NCI-H524 (cell line): ENCODE measurements at places on chromosomes 2 and 18.
A peak's percentile ranks its signal among the peaks of the same experiment; 100 is the strongest.

GRCh38 chr2:200077210-200077650 lies 121.8 kb downstream of the MAIP1 start:
- no peak for DNase-seq

DNA sequence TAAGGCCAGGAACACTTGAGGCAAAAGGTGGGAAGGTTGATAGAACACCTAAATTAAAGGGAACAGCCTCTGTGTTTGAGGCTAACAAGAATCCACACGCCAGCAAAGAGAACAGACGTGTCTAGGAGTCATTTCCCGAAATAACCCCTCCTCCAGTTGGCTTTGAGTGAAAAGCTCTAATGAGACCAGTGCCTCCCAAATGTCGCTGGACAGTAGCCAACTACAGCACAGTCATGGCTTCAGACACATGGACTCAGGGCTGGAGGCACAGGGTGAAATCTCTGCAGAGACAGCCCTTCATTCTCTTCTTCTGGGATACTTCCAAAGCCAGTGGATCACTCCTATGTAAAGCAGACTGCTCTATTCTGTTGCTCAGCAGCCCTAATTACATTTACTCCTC lies 49.6 kb downstream of the SOWAHC start:
- peak; percentile 92 for DNase-seq

DNA sequence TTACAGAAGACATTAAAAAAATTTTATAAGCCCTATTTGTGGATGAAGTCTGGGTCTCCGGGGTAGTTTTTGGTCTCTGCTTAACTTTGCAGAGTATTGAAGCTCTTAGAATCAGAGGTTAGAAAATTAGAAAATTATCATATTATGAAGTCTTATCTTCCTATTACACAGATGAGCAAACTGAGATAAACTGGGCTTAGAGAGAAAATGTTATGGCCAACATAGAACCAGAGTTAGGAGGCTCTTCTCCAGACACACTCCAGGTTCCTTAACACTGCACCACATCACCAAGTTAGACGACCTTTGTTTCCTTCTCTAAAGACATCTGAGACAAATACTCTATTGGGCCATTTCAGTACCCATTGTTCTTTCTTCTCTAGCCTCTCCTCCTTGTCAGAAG lies 36.7 kb upstream of the NEB start:
- no peak for DNase-seq

- DNase-seq: no peak
Measured at GRCh38 chr2:55912926-55913325, 10.7 kb downstream of the EFEMP1 start.

GRCh38 chr2:69547984-69548715 lies 95.4 kb downstream of the AAK1 start:
- DNase-seq: no peak

GRCh38 chr18:23165271-23166068 lies 30.2 kb downstream of the CABLES1 start:
- DNase-seq: no peak

DNA sequence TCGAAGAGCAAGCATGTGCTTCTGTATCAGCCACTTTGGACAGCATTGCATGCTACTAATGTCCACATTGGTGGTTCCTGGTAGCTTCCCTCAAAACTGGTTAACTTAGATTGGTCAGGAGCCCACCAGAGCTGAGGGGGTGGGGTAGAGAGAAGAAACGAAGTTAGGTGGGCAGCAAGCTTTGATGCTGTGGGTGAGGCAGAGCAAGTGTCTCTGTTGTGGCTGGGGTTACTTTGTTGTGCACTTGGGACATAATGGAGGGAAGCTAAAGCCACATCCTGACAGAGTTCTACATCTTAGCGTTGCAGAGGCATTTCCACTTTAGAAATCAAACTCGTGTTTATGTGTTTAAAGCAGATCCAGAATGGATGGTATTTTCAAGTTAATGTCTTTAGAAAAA lies 82.7 kb downstream of the FAM168B start:
- no peak for DNase-seq

DNA sequence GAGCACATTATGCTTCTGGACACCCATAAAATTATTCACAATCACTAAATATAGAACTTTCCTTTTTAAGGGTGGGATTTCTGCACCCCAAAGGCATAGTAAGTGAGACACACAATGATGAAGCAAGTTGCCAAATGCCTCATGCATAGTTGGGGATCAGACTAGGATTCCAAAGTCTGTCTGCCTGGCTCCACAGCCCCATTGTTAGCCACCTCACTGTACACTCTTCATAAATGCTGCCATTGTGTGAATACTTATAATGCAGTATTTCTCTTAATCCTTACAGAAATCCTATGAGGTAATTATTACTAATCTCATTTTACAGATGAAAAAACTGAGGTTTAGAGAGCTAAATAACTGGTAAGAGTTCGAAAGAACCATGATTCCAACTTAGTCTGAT lies 738.6 kb downstream of the ERBB4 start:
- DNase-seq: no peak

GRCh38 chr18:377088-377487 lies 109.2 kb upstream of the THOC1 start:
- DNase-seq: no peak

GRCh38 chr2:84830095-84830494 lies 50.8 kb downstream of the TRABD2A start:
- DNase-seq: no peak

- DNase-seq: no peak
Measured at GRCh38 chr2:46003903-46004473, 293.2 kb upstream of the EPAS1 start.

DNA sequence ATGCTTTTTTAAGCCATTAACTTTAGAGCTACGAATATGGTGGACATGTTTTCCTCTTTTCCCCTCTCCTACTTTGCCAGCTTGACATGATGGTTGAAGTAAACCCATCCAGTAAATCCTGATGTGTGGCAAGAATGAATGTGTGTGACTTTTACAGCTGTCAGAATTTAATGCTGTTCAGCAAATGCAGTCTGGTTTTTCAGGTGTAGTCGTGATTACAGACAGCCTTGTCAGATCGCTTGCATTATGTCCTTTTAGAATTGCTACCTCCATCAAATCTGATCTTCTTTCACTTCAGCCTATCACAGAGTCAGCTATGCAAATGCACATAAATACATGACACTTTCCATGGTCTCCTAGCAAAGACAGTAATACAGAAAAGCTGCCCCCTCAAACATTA lies 278.5 kb downstream of the FBXO15 start:
- DNase-seq: no peak

DNA sequence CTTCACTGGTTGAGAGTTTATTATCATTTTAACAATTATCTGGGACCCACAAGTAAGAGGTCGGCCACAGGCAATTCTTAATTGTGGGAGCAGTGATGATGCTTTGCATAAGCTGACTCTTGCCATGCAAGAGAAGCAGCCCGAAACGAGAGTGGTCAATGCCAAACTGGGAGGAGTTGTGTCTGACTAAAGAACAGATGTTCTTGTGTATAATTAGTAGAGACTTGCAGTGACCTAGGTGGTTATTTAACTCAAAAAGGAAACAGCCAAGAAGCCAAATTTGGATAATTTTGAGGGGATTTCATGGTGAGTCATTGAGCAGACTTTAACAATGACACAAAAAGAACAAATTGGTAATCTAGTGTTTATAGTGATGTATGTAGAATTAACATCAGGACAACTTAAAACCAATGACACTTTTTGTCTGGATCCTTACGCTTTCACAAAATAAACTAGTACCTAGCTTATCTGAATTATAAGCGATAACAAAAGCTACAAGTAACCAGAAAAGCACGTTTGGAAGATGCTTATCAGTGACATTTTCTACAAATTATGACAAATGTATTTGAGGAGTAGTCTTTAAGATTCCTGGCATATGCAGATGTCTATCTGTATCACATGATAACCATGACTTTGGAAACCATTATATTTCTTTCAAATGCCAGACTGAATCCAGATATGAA lies 184.7 kb upstream of the DLGAP1 start:
- DNase-seq: peak; percentile 44

DNA sequence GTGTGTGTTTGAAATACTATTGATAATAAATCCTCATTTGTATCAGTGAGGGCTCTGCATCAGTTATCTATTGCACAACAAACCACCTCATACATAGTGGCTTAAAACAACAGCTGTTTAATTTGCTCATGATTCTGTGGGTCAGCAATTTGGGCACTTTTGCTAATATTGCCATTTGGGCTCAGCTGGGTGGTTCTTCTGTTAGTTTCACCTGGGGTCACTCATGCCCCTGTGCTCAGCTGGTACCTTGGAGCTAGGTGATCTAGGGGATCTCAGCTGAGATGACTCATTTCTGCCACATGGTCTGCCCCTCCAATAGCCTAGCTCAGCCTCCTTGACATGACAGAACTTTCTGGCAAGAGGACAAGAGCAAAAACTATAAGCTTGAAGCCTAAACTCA lies 126.3 kb downstream of the LYPD6B start:
- DNase-seq: no peak

GRCh38 chr2:226746196-226746800 lies 53.3 kb downstream of the IRS1 start:
- no peak for DNase-seq

- no peak for DNase-seq
Measured at GRCh38 chr2:121103960-121104359, 181.0 kb downstream of the TFCP2L1 start.

DNA sequence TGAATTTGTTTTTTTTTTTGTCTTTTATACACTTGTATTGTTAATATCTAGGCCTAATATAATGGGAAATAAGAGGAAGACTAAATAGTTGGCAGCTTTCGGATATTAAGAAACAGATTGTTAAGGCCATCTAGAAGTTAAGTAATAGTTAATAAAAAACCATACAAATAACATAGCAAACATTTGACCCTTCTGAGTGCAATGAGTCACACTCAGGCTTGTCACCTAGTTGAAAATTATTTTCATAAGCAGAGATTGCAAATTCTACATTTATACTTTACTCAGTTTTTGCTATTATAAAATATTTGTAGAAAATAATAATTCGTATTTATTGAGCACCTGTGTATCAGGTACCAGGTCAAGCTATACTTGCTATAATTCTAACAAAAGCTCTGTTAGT lies 2.4 kb downstream of the NUP35 start:
- DNase-seq: no peak
